CD4-positive, alpha-beta T cell treated with Interleukin-12 subunit alpha and Interleukin-12 subunit beta, for 1 hour (primary cell): ENCODE measurements at places on chromosomes 4 and X.

GRCh38 chrX:46456125-46456922 is 88.9 kb downstream of the ZNF674 start:
- no peak for DNase-seq

GRCh38 chrX:391717-392574 is 5.2 kb upstream of the PPP2R3B start:
- no peak for DNase-seq

GRCh38 chr4:183139972-183140570 is 41.0 kb downstream of the WWC2 start:
- DNase-seq = no peak

GRCh38 chrX:7154041-7154597 is 6.2 kb upstream of the PUDP start:
- no peak for DNase-seq

GRCh38 chr4:14317351-14317750 is 684.9 kb upstream of the CPEB2 start:
- DNase-seq = no peak
